ENCODE measurements at places on chromosomes 5 and 9.

- DNase-seq, result peak; percentile 56
Measured at GRCh38 chr5:173680660-173681242, 64.3 kb upstream of the BOD1 start.

DNA sequence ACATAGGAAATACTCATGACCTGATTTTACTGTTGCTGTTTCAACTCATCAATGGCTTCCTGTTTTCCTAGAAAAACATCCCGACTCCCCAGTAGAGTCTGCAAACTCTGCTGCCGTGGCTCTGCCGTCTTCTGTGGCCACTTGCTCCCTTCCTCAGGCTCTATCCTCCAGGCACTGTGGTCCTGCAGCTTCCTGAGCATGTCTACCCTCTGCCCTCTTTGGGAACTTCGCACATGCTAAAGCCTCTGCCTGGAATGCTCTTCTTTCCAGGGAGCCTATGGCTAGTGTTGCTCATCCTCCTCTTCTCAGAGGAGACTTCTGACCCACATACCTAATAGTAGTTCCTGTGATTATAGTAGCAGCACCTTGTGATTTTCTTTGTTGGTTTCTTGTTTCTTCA lies 256.9 kb downstream of the MAN2A1 start:
- no peak for DNase-seq

DNA sequence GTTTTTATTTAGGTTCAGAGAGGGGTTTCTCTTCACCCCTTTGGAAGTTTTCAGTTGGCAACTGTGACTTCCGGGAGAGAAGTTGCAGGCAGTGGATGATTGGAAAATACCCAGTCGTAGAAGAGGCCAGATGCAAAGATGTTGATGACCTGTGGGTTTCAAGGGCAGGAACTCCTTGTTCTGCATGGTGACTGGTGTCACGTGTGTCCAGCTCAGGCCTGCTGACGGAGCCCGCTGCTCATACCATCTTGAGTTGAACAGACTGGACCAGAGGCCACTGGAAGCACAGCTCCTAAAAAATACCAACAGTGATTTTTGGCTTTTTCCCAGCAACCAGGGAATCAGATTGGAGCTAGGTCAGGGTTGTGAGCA lies 243.9 kb upstream of the KLF4 start:
- DNase-seq, result no peak

GRCh38 chr9:99955606-99956005 lies 49.2 kb downstream of the STX17 start:
- DNase-seq, result no peak

DNA sequence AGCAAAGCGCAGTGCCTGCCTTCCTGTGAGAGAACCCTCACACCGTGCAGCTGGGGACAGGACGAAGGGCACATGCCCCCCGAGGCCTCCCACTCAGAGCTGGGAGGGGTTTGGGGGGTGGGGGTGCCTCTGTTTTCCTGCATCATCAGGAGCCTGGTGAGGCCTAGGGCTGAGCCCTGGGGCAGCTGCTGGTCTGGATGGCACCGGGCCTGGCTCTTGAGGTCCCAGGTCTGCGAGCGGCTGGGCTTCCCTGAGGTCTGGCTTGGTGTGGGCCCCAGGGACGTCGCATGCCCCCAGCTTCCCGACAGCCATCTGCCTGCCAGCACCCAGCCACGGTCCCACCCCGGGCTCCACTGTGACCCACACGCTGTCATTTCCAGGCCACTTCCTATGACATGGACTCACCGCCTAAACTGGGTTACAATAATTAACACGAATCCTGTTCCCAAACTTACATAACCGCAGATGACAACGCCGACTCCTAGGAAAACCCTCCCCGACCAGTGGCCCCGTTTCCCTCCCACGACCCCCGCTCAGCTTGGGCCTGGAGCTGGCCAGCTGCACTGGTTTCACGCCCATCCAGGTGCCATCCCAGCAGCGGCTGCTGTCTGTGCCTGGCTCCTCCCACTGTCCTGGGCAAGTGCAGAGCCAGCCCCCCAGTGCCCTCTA lies 8.7 kb downstream of the NACC2 start:
- DNase-seq, result no peak

DNA sequence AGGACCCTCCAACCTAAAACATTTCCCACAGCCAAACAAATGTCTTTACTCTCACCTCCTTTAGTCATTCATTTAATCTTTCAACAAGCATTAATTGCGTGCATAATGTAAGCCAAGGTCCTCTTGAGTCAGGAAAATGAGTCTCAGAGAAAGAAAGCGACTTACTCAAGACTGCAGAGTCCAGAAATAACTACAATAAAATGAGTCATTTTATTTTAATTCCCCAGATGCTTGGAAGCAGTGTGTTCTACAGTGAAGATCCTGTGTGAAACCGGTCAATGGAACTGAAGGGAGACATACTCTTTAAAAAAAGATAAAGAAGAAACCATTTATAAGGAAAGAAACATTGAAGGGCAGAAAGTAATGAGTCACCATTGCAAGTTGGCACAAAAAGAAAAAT lies 513.7 kb downstream of the CDK5RAP2 start:
- no peak for DNase-seq

DNA sequence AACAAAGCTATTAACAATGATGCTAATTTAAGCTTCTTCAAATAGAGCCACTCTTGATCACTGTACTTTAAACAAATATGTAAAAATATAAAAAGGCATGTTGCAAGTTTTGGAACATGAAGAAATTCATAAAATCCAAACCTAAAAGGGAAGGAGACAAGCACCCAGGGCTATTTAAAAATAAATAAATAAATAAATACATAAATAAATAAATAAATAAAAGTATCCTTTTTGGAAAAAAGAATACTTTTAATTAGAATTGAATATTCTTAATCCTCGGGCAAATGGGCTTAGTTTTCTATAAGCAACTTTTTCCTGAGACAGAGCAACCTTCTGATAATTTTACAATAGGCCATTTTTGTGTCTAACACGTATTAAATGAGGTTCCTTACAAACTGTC lies 147.5 kb upstream of the PCA3 start:
- DNase-seq, result no peak

GRCh38 chr5:72760259-72760658 lies 56.2 kb upstream of the TNPO1 start:
- DNase-seq, result no peak

DNA sequence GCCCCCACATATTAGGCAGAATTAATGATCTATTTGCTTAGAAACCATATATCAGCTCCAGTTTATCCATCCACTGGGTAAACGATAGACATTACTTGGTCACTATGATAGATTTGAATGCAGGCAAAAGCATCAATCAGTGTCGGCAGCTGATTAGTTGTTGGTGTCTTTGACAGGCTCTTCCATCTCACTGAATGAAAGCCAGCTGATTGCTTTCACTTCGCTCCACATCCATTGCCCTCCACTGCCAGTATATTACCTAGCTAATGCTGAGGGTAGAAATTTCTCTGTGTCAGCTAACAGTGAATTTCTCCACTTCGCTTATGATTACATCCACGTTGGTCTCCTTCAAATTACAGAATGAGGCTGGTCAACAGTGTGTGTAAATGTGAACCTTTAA lies 821.3 kb upstream of the TYRP1 start:
- DNase-seq, result no peak

- DNase-seq, result no peak
Measured at GRCh38 chr5:59256331-59256730, 637.2 kb downstream of the PDE4D start.

DNA sequence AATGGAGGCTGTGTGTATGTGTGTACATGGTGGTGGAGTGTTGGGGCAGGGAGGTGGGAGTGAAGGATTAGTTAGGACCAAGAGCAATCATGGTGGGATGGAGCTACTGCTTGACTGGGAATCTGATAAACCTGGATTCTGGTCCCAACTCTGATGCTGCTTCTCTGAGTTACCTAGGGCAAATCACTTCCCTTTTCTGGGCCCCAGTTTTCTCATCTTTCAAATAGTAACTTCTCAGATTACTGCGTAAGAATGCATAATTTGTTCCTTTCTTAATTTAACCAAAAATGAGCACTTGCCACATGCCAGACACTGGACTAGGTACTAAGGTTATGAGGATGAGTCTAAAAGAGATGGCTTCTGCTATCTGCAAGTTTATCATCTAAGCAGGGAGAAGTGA lies 20.8 kb upstream of the ANXA6 start:
- DNase-seq, result no peak

GRCh38 chr5:32928761-32929160 lies 217.6 kb downstream of the NPR3 start:
- no peak for DNase-seq

GRCh38 chr5:132639706-132640130 lies 18.3 kb upstream of the IL13 start:
- DNase-seq, result no peak

DNA sequence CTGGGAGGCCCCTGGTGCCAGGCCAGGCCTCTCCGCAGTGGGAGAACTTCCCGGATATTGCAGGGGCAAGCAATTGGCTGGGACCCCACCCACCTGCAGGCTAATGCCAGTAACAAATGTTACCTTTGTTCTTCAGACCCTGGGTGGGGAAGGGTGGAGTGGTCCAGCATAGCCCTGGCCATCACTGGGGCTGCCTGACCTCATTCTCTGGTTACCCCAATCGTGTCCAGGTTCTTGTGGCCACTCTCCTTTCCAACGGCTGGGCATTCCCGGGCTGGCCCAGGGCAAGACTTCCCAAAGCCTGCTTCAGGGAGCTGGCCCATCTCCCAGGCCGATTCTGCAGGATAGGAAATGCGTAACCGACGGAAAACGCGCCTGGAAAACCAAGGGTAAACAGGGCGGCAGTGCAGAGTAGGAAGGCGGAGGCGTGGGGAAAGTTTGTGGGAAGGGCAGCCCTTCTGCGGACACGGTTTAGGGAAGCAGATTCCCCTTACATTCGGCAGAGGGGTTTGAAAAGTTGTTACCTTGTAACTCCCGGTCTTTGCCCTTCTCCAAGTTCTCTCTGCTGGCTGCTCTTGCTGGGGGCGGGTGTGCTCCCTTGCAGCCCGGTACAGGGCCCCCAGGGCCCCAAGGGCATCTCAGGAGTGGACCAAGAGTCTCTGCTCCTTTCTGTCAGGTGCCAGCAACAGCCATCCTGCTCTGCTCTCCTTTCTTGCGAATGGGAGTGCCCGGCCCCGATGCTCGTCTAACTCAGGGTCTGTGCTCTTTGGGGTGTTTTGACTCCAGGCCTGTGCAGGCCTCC lies 3.5 kb downstream of the NRARP start:
- no peak for DNase-seq

DNA sequence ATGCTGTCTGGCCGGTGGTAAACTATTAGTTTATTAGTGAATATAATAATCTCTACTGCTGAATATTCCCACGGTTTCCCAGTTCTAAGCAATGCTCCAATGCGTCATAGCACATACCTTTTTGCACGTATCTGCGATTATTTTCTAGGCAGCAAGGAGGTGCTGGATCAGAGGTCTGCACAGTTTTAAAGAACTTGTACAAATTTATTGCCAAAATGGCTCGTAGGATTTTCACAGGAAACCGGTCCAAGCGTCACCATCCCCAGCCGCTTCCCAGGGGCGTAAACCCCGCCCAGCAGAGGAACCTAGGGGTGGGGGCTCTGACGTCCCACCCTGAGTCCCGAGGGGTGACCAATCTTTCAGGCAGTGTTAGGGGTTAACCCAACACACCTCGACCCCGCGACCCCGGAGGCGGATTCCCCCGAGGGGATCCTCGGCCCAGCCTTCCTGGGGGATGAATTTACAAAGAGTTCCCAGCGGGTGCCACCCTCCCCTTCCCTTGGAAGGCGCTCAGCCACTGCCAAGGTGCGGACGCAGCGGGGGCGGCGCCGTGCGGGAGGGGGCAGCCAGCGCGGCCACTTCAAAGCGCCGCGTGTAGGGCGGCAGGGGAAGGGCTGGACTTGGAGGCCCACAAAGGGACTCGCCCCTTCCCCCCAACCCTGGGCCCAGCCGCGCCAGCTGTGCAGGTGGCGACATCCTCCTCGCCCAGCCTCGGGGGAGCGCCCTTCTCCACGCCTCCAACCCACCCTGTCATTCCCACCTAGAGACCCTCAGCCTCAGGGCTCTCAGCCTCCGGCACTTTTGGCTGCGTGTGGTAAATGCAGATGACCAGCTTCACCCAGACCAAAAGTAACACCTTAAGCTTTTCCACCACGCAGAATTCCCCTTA lies 43.5 kb upstream of the TCF7 start:
- no peak for DNase-seq

GRCh38 chr5:130032807-130033206 lies 128.5 kb downstream of the CHSY3 start:
- peak; percentile 66 for DNase-seq

DNA sequence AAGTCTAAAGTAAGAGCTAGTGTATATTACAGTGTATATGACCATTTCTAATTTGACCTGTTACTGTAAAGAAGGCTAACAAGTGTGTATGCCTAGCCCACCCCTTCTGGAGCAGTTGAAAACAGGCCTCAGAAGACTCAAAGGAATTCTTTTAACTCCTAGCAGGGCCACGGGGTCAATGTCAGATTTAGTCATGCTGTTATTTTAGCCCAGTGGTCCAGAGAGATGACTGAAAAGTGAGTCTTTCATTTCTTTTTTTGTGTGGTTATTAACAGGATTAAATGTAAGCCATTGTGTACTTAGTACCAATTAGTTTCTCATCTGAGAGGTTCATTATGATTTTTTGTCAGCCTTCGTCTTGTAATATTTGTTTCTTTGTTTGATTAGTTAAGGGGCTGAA lies 24.4 kb downstream of the ZCCHC7 start:
- no peak for DNase-seq

- no peak for DNase-seq
Measured at GRCh38 chr5:68459093-68459809, 243.7 kb downstream of the PIK3R1 start.

GRCh38 chr9:78763424-78763823 lies 466.5 kb downstream of the PSAT1 start:
- no peak for DNase-seq

GRCh38 chr9:114914139-114914538 lies 16.3 kb downstream of the TNFSF8 start:
- DNase-seq, result no peak

DNA sequence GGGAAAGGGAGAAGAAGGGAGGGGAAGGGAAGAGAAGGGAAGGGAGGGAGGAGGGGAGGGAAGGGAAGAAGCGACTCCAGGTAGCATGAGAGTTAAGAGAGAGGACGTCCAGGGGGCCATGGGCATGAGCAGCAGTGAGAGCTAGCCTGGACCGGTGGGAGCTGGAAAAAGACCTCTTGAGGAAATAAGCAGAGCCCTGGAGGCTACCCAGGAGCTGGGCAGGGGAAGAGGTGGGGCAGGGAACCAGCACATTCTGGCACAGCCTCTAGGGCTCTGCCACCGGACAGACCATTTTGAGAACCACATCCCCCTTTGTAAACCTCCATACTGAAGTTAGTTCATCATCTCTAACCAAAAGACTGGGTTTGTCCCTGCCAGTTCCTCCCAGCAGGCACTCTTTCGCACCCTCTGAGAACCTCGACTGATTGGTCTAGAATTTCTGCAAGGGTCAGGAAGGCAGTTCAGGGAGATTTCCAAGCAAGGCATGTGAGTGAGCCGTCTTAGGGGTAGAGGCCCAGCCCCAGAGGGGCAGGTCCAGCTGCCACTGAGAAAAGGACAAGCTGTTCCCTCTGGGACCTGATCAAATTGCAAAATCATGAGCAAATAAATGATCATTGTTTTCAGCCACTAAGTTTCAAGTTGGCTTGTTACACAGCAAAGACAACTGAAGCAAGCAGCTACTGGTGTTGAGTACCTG lies 11.6 kb downstream of the NAIF1 start:
- peak; percentile 47 for DNase-seq
